ENCODE measurements at places on chromosomes 7 and 10. TPM values are rescaled to one million over a fixed set of nuclear protein-coding genes. Genes with fewer than 3 reads are reported as not detected.
A peak's percentile ranks its signal among the peaks of the same experiment; 100 is the strongest.

DNA sequence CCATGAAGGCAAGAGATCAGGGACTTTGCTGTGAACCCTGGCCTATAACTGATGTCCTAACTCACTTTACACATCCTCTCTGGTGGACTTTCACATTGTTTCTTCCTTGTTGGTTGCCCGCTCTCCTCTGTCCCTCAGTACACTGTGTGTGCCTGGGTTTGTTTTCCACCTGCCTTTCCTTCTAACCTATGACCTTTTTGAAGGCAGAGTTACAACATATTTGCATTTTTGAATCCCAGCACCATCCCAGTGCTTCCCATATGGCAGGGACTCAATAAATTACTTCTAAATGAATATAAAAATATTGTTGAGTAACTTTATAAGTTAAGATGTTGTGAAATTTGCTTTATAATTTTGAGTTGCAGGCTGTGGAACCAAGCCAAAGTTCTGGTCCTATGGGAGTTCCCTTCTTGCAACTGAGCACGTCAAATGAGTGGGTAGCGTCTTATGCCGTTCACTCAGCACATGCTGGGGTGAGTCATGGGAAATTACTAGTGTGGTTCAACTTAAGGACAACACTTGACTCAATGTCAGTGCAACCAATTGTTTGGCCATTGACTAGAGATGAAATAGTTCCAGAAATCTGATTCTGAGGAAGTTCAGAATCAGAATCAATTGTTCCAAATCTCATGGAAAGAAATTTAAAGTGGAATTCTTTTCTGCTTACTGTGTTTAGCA is 250.9 kb downstream of the TWIST1 start:
- H3K4me3 ChIP-seq: no peak overlapping the region
- H3K36me3 ChIP-seq: no peaks in the 10 kb centered on the region
- peak; percentile 62 for DNase-seq
- H3K27me3 ChIP-seq: no peaks in the 10 kb centered on the region

DNA sequence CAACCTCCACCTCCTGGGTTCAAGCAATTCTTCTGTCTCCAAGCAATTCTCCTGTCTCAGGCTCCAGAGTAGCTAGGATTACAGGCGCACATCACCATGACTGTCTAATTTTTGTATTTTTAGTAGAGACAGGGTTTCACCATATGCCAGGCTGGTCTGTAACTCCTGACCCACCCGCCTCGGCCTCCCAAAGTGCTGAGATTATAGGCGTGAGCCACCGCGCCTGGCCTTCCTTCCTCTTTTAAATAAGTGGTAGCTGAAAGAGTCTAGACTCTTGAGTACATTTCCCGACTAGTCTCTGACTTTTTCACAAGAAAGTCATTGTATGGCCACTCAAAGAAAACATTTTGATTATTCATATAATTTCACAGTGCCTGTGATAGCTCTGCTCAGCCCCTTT is 636.2 kb upstream of the ANKRD30A start:
- DNase-seq: no peak
- H3K4me1 ChIP-seq: no peaks in the 10 kb centered on the region
- H3K27me3 ChIP-seq: no peaks in the 10 kb centered on the region
- no peaks in the 10 kb centered on the region for H3K36me3 ChIP-seq
- no peak overlapping the region for H3K4me3 ChIP-seq
- no peak overlapping the region for H3K27ac ChIP-seq

DNA sequence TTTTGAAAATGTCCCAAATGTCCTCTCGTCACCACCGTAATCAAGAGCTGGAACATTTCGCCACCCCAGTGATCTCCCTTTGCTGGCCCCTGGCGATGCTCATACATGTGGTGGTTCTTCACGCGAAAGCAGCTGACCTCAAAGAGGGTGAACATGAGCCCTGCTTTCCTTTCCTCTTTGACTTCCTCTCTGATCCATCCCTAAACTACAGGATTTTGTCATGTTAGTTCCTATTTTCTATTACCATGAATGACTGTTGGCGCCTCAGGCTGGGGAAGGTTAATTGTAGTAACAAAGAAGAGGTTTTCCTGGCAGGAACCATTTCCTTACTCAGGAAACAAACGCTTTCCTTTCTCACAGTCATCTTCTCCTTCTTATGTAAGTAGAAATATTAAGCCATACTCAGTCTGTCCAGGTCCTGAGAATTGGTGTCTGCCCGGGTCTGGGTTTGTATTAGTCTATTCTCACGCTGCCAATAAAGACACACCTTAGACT is 114.5 kb downstream of the INSYN2A start:
- no peak overlapping the region for H3K27ac ChIP-seq
- DNase-seq: no peak
- H3K4me1 ChIP-seq: no peaks in the 10 kb centered on the region
- H3K27me3 ChIP-seq: no peaks in the 10 kb centered on the region
- no peak overlapping the region for H3K4me3 ChIP-seq

- H3K27ac ChIP-seq: peak overlapping the region; percentile 78
- H3K36me3 ChIP-seq: no peaks in the 10 kb centered on the region
- peak; percentile 90 for DNase-seq
- no peaks in the 10 kb centered on the region for H3K27me3 ChIP-seq
- H3K4me3 ChIP-seq: no peak overlapping the region
- no peaks in the 10 kb centered on the region for H3K4me1 ChIP-seq
These were observed 181.3 kb downstream of the CHN2 start for GRCh38 chr7:29375641-29376562.

- peak overlapping the region; percentile 91 for H3K4me3 ChIP-seq
- peak; percentile 79 for DNase-seq
- H3K4me1 ChIP-seq: peaks cover 6% of the 10 kb centered on the region
- peak overlapping the region; percentile 81 for H3K27ac ChIP-seq
- H3K36me3 ChIP-seq: no peaks in the 10 kb centered on the region
These were observed 2.4 kb downstream of the CDK6 start for GRCh38 chr7:92833766-92834506.

DNA sequence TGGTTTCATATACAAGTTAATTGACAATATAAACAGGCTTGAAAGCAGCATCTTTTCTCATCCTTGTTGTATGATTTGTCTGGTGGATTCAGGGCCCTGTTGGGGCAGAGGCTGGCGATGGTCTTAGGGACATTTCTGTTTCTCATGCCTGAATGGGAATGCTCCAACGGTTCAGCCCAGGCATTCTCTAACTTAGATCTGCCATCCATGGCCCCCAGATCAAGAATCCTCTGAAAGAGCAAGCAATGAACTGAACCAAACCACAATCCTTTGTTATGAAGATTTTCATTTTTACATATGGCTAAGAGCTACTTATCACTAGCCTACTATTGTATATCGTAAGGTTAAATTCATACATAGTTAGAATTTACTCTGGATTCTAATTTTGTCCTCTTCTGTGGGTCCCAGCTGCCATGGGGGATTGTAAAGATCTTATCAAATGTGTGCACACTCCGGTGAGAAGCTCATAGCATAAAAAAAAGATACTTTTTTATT is 163.9 kb downstream of the COBL start:
- H3K27me3 ChIP-seq: no peaks in the 10 kb centered on the region
- no peak overlapping the region for H3K27ac ChIP-seq

GRCh38 chr10:78687626-78688025 is 381.1 kb upstream of the ZMIZ1 start:
- no peaks in the 10 kb centered on the region for H3K27me3 ChIP-seq
- H3K4me1 ChIP-seq: no peaks in the 10 kb centered on the region
- no peaks in the 10 kb centered on the region for H3K36me3 ChIP-seq
- no peak overlapping the region for H3K4me3 ChIP-seq

DNA sequence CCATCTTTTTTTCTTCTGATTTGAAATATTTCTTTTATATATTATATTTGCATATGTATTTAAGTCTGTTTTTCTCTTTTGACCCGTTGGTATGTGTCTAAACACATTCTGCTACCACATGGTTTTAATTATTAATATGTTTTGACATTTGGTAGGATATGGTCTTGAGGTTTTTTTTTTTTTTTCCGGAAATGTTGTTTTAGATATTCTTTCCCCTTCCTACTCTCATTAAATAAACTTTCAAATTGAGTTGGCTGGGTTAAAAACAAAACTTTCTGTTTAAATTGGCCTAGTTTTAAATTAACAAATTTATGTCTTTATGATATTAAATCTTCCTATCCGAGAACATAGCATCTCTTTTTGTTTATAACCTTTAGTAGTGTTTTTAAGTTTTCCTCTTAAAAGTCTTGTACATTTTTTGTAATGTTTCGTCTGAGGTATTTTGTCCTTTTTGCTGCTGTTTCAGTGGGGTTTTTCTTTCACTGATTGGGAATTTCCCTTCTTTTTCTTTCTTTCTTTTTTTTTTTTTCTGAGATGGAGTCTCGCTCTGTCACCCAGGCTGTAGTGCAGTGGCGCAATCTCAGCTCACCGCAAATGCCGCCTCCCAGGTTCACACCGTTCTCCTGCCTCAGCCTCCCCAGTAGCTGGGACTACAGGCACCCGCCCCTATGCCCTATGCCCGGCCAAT is 25.4 kb downstream of the STAM start:
- no peak for DNase-seq
- no peaks in the 10 kb centered on the region for H3K4me1 ChIP-seq
- no peaks in the 10 kb centered on the region for H3K36me3 ChIP-seq
- H3K27me3 ChIP-seq: no peaks in the 10 kb centered on the region

- no peaks in the 10 kb centered on the region for H3K27me3 ChIP-seq
- DNase-seq: no peak
- no peak overlapping the region for H3K27ac ChIP-seq
- peaks cover 18% of the 10 kb centered on the region for H3K4me1 ChIP-seq
- H3K36me3 ChIP-seq: no peaks in the 10 kb centered on the region
- no peak overlapping the region for H3K4me3 ChIP-seq
These were observed 543.6 kb upstream of the GALNT17 start for GRCh38 chr7:70588191-70588921.

GRCh38 chr7:117269417-117269816 is 53.4 kb downstream of the WNT2 start:
- H3K4me1 ChIP-seq: no peaks in the 10 kb centered on the region
- no peak for DNase-seq
- no peaks in the 10 kb centered on the region for H3K36me3 ChIP-seq
- no peak overlapping the region for H3K27ac ChIP-seq
- no peak overlapping the region for H3K4me3 ChIP-seq

DNA sequence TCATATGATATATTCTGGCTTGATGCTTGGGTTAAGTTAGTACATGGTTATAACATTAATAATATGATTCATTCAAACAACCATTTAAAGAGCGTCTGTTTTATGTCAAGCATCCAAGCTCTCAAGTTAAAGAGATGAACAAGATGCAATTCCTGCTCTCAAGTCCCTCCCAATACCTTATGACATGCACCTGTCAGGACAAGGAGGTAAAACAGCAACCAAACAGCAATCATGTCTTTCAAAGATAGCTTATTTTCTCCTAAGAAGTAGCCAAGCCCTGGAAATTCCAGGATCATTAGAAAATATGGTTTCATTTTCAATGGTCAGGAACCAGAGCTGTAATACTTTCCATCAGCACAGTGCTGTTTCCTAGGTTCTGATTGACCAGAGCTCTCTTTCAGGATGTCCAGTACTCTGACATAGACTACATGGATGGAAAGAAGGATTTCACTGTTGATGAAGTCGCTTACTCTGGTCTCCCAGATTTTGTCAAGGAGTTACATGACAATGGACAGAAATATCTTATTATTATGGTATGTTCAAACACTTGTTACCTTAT is 29.0 kb downstream of the MGAM2 start:
- H3K27me3 ChIP-seq: no peaks in the 10 kb centered on the region
- no peak for DNase-seq
- no peak overlapping the region for H3K4me3 ChIP-seq
- no peaks in the 10 kb centered on the region for H3K36me3 ChIP-seq

- H3K4me3 ChIP-seq: no peak overlapping the region
- no peaks in the 10 kb centered on the region for H3K36me3 ChIP-seq
- peaks cover 27% of the 10 kb centered on the region for H3K27me3 ChIP-seq
- H3K27ac ChIP-seq: no peak overlapping the region
- DNase-seq: no peak
- no peaks in the 10 kb centered on the region for H3K4me1 ChIP-seq
These were observed 2.6 kb downstream of the NPTX2 start for GRCh38 chr7:98619450-98620321.

DNA sequence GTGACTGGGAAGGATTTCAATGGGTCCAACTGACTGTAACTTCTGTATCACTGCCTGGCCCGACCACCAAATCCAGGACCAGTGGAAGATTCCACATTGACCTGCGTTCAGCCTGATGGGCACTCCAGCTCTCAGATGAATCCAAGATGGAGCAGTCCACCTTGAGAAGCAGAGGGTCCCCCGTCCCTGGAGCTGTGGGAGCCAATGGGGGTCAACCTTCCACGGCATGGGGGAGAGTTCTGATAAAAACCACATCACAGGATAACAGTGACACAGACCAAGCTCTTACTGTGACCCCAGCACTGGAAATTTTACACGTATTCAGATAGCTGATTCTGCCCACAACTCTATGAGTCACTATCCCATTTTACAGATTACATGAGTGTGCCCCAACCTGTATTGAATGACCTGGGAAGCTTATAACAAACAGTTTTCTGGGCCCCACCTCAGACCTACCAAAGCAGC is 11.2 kb downstream of the ZCCHC24 start:
- no peaks in the 10 kb centered on the region for H3K27me3 ChIP-seq
- no peak overlapping the region for H3K4me3 ChIP-seq
- H3K27ac ChIP-seq: peak overlapping the region; percentile 88
- H3K36me3 ChIP-seq: no peaks in the 10 kb centered on the region
- no peak for DNase-seq

GRCh38 chr10:93757801-93758507 is at the start of gene LGI1:
TSS of gene LGI1 (plus strand) at chr10:93757936. CDS start at chr10:93758145, 209 bp downstream.
- no peak for DNase-seq
- H3K4me1 ChIP-seq: no peaks in the 10 kb centered on the region
- H3K27ac ChIP-seq: no peak within 1 kb of the TSS
- H3K27me3 ChIP-seq: no peaks in the 10 kb centered on the region
- no peaks in the 10 kb centered on the region for H3K36me3 ChIP-seq
- H3K4me3 ChIP-seq: no peak within 1 kb of the TSS

- H3K4me1 ChIP-seq: no peaks in the 10 kb centered on the region
- H3K36me3 ChIP-seq: no peaks in the 10 kb centered on the region
- H3K27ac ChIP-seq: no peak overlapping the region
- no peak for DNase-seq
- no peak overlapping the region for H3K4me3 ChIP-seq
- no peaks in the 10 kb centered on the region for H3K27me3 ChIP-seq
These were observed 3.1 kb upstream of the RBP4 start for GRCh38 chr10:93604146-93604545.

DNA sequence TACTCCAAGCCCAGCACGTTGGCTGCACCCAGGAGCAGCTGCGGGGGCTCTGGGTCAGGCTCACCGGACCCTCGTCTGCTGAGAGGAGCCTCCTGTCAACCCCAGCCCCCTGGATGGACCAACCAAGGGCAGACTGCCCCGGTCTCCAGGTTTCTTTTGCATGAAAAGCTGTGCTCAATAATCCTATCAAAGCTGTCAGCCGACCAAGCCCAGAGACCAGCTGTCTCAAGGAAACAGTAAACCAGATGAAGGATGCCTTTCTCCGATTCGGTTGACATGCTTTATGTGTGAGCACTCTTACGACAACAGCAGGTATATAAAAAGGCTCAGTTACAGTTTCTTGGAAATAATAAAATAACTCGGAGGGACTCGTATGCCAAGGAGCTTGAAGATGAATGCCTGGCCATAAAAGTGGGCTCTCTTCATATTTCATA is 71.6 kb upstream of the BAIAP2L1 start:
- DNase-seq: no peak
- no peak overlapping the region for H3K27ac ChIP-seq
- H3K27me3 ChIP-seq: no peaks in the 10 kb centered on the region
- H3K4me3 ChIP-seq: no peak overlapping the region

- H3K36me3 ChIP-seq: no peaks in the 10 kb centered on the region
- no peak overlapping the region for H3K4me3 ChIP-seq
- no peak for DNase-seq
- H3K27me3 ChIP-seq: no peaks in the 10 kb centered on the region
- H3K4me1 ChIP-seq: no peaks in the 10 kb centered on the region
These were observed 707.5 kb upstream of the LRRTM3 start for GRCh38 chr10:66218289-66218688.

Gene PNPLA8
- total RNA-seq: 25.3 TPM

Gene INHBA
- not detected for total RNA-seq

Gene ASB10
- not detected for total RNA-seq

Gene PODXL
- 40.4 TPM for total RNA-seq

Gene ITPRID1
- total RNA-seq: 1.2 TPM

Gene EDRF1
- 24.3 TPM for total RNA-seq

Gene ST8SIA6
- not detected for total RNA-seq

Gene PON1
- not detected for total RNA-seq
